ENCODE measurements at places on chromosomes 7 and 10.

- DNase-seq: no peak
Observed at GRCh38 chr10:72462261-72462660, 107.5 kb upstream of the DNAJB12 start.

- no peak for DNase-seq
Observed at GRCh38 chr10:48456361-48456804, 148.5 kb downstream of the ARHGAP22 start.

DNA sequence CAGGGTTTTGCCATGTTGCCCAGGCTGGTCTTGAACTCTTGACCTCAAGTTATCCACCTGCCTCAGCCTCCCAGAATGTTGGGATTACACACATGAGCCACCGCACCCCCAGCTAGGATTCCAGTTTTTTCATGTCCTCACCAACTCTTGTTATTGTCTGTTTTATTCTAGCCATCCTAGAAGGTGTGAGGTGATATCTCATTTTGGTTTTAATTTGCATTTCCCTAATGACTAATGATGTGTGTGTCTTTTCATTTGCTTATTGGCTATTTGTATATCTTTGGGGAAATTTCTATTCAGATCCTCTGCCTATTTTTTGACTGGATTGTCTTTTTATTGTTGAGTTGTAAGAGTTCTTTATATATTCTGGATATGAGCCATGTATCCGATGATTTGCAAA lies 59.2 kb upstream of the ZMIZ2 start:
- no peak for DNase-seq

GRCh38 chr7:3264693-3265339 lies 36.2 kb upstream of the SDK1 start:
- DNase-seq: no peak

- DNase-seq: no peak
Observed at GRCh38 chr10:124591123-124591495, 129.5 kb downstream of the LHPP start.

GRCh38 chr10:10482613-10483012 lies 535.1 kb upstream of the CELF2 start:
- DNase-seq: no peak

GRCh38 chr7:6340241-6340640 lies 67.8 kb upstream of the CYTH3 start:
- DNase-seq: no peak

DNA sequence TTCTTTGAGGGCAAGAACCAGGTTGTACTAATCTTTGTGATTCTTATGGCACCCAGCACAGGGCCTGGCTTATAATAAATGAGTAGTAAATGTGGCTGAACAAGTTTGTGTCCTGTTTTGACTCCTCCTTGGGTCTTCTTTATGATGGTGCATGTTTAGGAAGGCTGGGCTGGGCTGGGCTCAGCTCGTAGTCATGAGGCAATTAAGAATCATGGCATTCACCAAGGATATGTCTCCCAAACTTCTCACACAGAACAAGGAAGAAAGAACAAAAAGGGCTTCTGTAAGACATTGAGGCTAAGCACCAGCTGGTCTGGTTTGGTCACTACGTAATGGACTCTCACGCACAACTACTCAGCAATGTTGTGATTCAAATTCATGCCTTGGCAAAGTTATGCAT lies 30.5 kb upstream of the YAE1 start:
- no peak for DNase-seq
